MM.1S (cell line): ENCODE measurements at places on chromosomes 1 and 21.

GRCh38 chr1:174785510-174785909, 214.2 kb upstream of the CACYBP start:
- DNase-seq = no peak

GRCh38 chr1:197916500-197916983, 630 bp upstream of the LHX9 start:
- DNase-seq = peak; percentile 27

GRCh38 chr1:182332261-182333060, 59.1 kb downstream of the GLUL start:
- no peak for DNase-seq

DNA sequence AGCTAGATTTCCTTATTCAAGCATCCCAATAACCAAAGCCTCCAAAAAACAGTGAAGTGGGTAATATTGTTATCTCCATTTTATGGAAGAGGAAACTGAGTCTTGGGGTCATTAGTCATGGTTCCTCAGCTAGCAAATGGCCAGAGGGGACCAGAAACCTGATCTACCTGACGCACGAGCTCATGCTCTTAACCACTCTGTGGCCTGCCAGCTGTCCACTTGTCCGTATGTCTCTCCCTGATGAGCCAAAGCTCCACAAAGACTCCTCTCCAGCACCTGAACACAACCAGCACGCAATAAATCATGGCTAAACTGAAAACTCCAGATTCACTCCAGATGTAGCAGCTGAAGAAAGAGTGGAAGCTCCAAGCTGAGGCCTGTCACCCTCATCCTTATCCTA, 5.8 kb downstream of the CAPN8 start:
- no peak for DNase-seq

- no peak for DNase-seq
These were observed 32.4 kb upstream of the SRP9 start for GRCh38 chr1:225745273-225745672.

- no peak for DNase-seq
These were observed 3.0 kb downstream of the IGSF21 start for GRCh38 chr1:18110598-18110939.

GRCh38 chr1:37948166-37948565, 1.3 kb upstream of the INPP5B start:
- DNase-seq = no peak

- peak; percentile 79 for DNase-seq
These were observed 46.5 kb upstream of the COA6 start for GRCh38 chr1:234326497-234327366.

DNA sequence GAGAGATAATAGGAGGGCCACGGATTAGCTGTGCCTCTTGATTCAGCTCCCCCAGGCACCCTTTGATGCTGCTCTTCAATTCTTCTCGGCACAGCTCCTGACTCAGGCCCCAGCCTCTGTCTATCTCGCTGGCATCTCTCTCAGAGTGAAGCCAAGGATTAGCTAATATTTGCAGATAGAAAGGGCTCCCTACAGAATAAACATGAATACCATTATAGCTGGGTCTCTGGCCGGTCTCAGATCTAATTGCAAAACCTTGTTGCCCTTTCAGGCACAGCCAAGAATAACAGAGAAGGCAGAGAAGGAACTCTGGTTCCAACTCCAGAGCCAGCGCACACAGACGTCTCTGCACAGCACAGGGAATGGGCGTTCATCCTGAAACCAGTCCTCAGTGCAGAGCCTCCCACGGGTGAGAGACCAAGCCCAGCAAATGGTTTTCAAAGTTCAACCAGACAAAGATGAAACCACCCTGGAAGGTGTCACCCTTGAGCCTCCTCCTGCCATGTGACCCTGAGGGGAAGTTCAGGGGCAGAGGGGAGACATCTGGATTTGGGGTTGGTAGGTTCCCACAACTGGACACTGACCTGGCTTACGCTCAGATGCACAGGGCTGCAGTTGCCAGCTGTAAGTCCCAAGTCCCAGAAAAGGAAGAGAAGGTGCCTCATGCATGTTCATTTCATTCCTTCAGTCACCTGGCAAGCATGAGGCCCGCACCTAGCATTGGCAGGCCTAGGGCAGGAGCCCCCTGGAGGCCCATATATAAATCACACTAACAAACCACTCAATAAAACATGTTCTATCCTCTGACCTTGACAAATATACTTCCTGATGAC, 394.0 kb downstream of the NPHP4 start:
- no peak for DNase-seq

GRCh38 chr1:41478118-41478748, 6.2 kb downstream of the EDN2 start:
- no peak for DNase-seq

- DNase-seq = no peak
These were observed 46.7 kb downstream of the OLIG1 start for GRCh38 chr21:33116676-33117075.

GRCh38 chr1:192546596-192547190, 28.9 kb upstream of the RGS1 start:
- DNase-seq = no peak

GRCh38 chr1:229080361-229080760, 190.6 kb upstream of the RAB4A start:
- no peak for DNase-seq

GRCh38 chr1:156283521-156283920, 604 bp upstream of the TMEM79 start:
- no peak for DNase-seq

GRCh38 chr21:46152927-46153246, 2.5 kb downstream of the FTCD start:
- DNase-seq = no peak

DNA sequence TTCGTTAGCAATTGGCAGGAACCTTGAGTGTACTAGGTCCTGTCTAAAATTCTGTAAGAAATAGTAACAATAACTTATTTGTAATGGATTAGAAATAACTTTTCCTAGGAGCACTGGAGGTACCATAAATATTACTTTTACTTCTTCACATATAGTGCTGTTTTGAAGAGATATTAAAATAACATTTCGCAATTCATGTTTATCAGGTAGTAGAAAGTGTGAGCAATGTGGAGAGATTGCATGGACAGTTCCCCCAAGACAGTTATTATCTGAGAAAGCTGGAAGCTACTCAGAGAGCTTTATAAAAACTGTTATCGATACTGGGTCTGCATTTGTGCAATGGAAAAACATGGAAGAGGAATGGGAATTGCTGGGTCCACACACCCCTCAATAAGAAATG, 128.5 kb upstream of the KIF26B start:
- no peak for DNase-seq

DNA sequence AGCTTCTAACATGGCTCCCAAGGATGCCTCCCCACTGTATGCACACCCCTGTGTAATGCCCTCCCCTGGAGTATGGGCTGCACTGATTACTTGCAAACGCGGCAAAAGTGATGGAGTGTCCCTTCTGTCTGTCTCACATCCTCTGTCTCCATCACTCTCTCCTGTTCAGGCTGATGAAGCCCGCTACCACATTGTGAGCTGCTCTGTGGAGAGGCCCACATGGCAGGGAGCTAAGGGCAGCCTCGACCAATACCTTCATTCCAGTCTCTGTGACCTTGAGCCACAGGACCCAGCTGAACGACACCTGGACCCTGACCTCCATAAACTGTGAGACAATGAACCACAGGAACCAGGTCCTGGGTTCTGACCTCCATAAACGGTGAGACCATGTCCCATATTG, 154.1 kb upstream of the ETV3 start:
- DNase-seq = no peak

DNA sequence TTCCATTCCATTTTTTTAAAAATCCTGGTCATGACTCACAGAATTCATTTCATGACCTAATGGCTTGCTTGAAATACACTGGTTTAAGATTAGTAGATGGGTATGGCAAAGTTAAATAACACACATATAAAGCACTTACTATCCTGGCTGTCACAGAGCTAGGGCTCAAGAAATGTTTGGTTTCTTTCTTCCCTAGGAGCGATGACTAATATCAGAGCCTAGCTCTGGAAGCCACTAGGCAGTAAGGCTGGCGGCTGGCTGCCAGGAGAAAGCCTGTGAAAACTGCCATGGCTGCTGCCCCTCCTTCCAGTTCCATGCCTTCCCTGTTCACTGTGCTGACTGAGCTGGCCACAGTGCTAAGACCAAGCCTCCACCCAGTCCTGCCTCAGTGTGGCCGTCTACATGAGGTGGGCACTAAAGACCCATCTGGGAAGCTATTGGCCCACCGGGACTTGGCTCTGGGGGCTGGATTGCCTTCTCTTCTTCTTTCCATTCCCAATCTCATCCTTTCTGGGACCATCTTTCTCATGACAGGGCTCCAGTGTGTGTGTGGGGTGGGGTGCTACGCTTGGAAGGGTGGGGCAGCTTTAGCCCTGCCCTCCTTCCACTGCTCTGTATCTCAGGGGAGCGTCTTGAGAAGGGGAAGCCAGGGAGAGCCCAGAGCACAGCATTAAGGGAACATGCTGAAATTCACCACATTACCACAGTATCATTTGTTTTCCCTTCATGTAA, 10.8 kb upstream of the ASCL5 start:
- no peak for DNase-seq

DNA sequence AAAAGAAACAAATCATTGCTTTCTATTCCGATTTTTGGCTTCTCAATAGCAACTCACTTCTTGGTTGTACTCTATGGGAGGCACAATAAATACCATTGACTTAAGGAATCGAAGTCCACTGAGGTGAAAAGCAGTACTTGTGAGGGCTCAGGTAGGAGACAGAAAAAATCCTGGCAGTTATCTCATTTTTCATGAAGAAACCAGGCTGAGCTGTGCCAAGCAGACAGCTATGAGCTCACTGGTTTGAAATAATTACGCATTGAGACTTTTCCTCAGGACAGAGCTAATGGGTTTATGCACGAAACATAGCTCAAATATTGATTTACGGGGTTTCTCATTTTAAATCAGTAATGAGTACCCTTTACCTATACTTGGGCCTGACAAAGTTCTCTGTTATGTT, 18.5 kb downstream of the COLGALT2 start:
- no peak for DNase-seq

GRCh38 chr21:17334484-17334883, 178.4 kb upstream of the CXADR start:
- DNase-seq = no peak

DNA sequence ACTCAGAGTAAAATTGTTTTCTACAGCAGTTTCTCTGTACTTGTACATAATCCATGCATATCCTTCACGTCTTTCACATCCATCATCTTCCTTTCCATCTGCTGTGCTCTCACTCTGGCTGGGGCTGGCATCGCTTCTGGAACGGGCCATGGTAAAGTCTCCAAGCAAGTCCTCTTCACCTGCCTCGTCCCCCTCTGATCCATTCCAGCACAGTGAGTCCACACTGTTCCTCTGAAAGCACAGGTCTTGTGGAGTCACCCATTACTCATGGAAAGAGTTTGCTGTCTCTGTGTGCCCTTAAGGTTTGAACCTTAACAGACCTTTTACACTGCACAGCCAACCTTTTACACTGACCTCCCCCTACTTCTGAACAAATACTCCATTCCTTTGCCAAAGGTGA, 313.6 kb downstream of the ASTN1 start:
- DNase-seq = no peak

DNA sequence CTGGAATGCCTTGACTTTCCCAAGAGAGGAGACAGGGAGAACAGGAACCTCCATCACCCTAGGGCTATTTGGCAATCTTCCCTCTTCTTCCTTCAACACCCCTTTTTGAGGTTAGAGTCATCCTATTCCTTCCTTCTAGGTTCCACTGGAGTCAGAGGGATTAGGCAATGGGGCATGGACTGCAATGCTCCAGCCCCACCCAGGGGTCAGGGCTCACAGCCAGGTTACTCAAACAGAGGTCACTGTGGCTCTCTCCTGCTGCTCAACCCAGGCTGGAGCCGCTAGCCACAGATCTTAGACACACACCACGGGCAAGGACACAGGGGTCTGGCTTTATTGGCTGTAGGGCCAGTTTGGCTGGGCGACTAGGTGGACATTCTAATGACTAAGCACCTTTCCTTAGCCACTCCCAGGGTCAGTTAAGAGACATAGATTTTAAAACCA, 145.5 kb upstream of the NRIP1 start:
- DNase-seq = no peak

GRCh38 chr1:59290193-59290949, 6.5 kb upstream of the FGGY start:
- peak; percentile 59 for DNase-seq

- DNase-seq = no peak
These were observed 36.2 kb downstream of the ACOT7 start for GRCh38 chr1:6357243-6357936.
